ENCODE measurements at places on chromosomes 4 and X.

DNA sequence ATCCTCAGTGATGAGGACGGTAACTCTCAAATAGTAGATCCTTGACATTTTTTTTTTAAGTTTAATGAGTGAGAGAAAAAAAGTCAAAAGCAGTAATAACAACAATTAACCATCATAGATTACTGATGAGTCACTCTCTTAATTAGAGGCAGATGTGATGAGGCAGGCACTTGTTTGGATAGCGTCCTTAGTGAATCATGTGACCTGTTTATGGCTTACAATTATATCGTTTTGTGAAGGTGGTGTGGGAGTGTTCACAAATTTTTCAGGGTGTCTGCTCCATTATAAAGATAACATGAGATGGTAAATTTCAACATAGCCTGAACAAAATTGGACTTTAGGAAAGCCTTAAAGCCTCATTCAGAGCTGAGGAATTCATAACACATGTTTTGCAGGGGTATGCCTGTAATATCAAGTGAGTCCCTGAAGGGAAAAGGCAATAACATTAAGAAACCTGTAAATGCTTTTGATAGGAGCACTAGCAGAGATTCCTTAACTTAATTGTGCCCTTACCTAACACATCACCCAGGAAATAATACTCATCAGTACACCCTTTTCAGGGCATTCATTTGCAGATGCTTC lies 51.9 kb upstream of the XIAP start:
- DNase-seq, result no peak

- DNase-seq, result no peak
Measured at GRCh38 chr4:5157791-5158770, 106.8 kb downstream of the STK32B start.

- DNase-seq, result no peak
Measured at GRCh38 chrX:17495052-17495451, 120.1 kb downstream of the NHS start.

GRCh38 chr4:14641871-14642270 lies 360.4 kb upstream of the CPEB2 start:
- no peak for DNase-seq

DNA sequence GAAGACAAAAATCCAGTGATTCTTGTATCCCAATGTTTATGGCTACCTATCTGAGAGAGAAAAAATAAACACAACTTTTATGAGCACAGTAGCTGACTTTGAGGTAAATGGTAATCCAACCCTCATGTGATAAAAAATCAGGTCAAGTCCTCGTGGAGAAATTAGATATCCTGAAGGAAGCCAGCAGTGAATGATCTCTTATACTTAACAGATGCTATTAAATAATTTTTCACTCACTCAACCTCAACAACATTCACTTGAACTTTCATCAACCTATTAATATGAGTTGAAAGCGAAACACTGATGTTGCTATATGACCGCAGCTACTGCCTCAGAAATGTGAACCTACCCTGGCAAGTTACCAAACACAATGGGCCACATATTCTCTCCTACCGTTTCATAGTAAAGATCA lies 105.4 kb downstream of the GPC3 start:
- no peak for DNase-seq

GRCh38 chrX:101407167-101407747 lies 468 bp downstream of the GLA start:
- no peak for DNase-seq

DNA sequence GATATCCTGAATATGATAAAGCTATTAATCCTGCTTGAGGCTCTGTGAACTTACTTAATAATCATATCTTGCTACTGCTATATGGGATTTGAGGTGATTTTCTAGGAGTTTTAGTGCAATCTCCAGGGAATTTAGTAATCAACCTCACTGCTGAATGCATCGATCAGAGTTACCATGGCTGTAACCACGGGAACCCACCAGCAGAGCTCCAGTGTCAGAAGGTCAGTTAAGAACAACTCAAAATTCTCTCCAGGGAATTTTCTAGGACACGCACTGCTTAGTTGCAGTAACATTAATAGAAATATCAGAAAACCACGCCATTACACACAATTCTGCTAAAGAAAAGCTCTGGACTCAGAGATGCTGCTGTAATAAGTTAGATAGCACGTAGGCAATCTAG lies 1477.2 kb upstream of the TENM3 start:
- no peak for DNase-seq

- DNase-seq, result peak; percentile 70
Measured at GRCh38 chr4:105147553-105148161, 981 bp downstream of the TET2 start.

DNA sequence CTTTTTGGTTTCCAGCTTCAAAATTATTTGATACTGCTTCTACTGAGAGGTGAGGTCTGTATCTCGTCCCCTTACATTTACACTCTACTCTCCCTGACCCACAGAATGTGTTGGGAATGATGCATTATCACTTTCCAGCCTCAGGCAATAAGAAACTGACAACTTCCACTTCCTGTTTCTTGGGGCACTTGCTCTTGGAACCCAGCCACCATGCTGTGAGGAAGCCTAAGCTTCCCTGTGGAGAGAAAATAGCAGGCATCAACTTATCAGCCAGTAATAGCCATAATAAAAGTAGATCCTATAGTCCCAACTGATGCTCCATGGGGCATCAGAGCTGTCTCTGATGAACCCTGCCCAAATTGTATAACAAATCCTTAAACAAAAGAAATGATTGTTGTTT lies 32.6 kb downstream of the RELL1 start:
- DNase-seq, result no peak

DNA sequence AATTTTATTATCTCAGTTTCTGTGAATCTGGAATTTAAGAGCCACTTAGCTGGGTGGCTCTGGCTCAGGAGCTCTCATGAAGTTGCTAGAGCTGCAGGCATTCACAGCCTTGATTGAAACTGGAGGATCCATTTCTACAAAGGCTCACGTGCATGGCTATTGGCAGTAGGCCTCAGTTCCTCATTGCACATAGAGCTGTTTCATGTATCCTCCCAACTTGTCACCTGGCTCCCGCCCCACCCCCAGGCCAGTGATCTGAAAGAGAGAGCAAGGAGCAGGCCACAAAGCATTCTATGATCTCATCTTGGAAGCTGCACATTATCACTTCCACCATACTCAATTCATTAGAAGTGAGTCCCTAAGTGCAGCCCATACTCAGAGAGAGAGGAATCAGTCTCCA lies 18.5 kb upstream of the AP1AR start:
- DNase-seq, result no peak

GRCh38 chr4:77922158-77923094 lies 59.8 kb downstream of the MRPL1 start:
- no peak for DNase-seq

- no peak for DNase-seq
Measured at GRCh38 chr4:37662251-37662650, 23.9 kb downstream of the RELL1 start.

DNA sequence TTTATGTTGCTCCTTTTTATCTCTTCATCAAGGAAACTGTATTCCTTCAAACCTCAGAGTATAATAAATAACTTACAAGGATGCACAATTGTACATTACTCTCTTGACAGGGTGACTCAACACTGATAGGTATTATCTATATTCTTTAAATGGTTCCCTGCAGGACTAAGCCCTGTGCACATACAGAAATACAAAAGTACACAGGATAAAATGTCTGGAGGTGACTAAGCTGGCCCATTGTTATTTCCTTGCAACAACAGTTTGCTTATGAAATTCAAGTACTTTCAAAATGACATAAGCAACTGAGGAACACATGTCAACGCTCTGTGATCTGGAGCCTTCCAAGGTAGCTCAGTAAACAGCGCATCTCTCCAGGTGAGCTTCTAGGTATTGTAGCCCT lies 83.8 kb upstream of the RPL34 start:
- no peak for DNase-seq

- no peak for DNase-seq
Measured at GRCh38 chr4:168659741-168660465, 163.1 kb downstream of the PALLD start.

DNA sequence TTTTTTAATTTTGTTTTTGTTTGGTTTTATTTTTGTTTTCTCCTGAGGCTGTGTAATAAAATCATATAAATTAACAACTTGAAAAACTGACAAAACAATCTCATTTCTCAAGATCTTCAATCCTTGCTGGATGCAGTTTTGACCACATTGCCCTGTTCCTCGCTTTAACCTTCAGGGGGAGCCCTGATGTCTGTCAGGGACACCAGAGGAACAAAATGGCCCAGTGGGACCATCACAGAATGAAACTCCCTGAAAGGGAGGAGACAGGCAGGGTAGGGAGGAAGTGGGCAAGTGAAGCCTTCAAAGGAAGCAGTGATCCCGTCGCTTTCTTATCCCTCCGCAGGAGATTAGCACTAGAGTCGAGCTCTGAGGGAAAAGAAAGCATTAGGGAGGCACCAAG lies 274.9 kb upstream of the LDB2 start:
- no peak for DNase-seq

GRCh38 chrX:154123241-154124219 lies 20.5 kb upstream of the OPN1LW start:
- DNase-seq, result no peak

DNA sequence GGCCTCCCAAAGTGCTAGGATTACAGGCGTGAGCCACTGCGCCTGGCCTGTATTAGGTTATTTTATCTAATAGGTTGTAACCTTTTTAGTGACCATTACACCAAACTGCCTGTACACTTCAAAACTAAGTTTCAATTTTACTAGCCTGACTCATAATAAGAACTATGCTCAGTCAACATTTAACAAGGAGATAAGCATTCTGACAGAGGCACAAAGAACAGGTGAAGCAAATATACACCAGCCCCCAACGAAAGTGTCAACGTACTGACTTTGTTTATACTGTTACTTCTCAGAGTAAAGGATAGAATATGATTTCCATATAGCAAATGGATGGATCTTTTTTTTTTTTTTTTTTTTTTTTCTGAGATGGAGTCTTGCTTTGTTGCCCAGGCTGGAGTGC lies 62.8 kb downstream of the SHISA3 start:
- no peak for DNase-seq

GRCh38 chr4:143016171-143016570 lies 168.5 kb upstream of the USP38 start:
- no peak for DNase-seq
